Foreskin keratinocyte (primary cell): ENCODE measurements at places on chromosomes 5 and 9. TPM values are rescaled to one million over a fixed set of nuclear protein-coding genes. Genes with fewer than 3 reads are reported as not detected.

DNA sequence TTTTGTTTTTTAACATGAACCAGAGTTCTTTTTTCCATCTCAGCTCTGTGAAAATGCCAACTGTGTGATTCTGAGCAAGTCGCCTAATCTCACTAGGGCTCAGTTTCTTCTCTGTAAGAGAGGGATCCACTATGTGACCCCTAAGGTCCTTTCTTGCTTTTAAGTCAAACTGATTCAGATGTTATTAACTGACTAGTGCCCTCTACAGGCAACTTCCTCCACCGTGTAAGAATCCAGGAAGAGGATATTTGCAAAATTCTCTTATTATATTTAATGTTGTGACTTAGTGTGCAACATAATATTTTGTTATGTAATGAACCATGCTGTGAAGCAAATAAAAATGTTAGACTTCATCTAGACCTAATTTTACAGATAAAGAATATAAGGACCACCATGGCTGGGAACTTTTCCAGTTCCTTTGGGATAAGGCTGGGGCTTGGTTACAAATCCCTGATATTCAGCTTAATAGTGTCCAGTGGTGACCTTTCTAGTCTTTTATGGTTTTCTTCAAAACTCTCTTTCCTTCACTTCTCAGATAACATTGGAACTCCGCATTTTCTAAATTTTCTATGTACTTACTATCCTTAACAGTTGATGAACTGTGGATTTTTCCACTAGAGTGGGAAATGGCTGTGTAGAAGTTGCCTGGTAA lies 244.7 kb downstream of the PIK3R1 start:
- no peak for DNase-seq

- DNase-seq = no peak
Measured at GRCh38 chr9:109868722-109869121, 88.7 kb downstream of the PALM2AKAP2 start.

DNA sequence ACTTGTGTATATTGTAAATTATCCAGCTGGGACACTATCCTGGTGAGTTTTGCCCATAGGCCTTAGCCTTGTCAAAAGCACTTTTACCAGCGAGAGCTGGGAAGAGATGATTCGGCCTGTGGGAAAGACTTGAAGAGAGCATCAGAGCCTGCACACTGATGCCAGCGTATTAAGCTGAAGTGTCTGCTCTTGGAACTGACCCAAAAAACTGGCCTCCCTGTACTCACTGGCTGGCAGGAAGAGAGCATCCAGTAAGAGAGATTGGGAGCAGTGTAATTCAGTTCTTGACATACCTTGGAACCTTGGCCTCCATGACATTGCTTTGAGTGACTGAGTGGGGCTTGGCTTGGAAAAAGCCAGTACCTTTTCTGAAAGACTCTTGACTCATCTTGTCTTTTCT lies 73.7 kb downstream of the ZNF462 start:
- no peak for DNase-seq

DNA sequence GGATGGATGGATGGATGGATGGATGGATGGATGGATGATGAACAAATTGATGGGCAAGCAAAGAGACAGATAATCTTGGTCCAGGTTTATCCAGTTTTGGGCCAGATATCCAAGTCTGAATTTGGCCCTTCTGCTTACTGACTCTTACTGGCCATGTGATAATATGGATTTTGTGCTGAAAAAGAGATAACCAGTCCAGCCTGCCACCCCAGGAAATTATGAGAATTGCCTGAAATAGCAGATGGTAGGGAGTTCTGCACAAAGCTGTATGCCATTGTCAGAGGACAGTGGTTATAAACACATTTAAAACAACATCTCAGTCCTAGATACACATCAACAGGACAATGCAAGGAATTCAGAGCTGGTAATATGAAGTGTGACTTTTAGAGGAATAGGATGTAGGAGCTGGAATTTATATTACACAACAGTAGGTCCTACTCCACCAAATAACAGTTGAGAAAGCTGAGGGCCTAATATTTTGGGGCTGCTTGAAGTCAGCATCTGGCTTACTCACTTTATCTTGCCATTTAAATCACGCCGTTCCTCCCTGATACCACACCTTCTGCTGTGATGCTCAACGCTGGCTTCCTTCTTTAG lies 9.0 kb upstream of the FAT2 start:
- DNase-seq = no peak

DNA sequence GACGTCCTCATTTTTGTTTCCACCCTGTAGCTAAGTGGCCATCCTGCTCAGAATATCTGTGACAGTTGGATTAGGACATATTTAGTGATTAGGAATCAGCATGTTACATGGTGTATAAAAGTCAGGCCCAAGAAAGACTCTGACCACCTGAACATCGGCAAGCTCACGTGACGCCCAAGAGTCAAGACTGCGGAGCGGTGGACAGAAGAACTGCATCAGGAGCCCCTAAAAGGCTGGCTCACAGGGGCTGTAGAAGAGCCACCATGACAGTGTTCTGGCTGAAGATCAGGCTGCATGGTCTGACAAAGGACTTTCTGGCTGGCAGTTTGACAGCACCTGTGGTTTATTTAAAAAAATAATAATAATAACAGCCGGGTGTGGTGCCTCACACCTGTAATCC lies 185.3 kb downstream of the AUH start:
- DNase-seq = no peak

GRCh38 chr9:12817702-12818101 lies 42.9 kb downstream of the LURAP1L start:
- peak; percentile 77 for DNase-seq

- no peak for DNase-seq
Measured at GRCh38 chr9:112574008-112574407, 87.4 kb downstream of the KIAA1958 start.

DNA sequence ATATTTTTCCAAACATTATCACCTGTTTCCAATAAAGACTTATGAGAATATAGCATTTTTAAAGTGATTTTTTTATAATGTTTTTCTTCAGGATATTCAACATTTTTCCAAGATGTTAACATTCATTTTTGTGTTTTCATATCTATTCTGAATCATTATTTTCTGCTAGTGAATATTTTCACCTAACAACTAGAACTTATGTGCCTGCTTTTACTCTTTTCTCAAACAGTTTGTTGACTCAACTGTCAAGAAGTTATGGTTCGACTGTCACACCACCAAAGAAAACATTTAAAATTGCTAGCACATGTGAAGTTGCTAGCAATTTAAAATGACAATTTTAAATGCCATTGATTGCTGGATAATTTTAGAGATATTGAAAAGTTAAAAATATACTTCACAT lies 343.3 kb upstream of the CDH9 start:
- no peak for DNase-seq

DNA sequence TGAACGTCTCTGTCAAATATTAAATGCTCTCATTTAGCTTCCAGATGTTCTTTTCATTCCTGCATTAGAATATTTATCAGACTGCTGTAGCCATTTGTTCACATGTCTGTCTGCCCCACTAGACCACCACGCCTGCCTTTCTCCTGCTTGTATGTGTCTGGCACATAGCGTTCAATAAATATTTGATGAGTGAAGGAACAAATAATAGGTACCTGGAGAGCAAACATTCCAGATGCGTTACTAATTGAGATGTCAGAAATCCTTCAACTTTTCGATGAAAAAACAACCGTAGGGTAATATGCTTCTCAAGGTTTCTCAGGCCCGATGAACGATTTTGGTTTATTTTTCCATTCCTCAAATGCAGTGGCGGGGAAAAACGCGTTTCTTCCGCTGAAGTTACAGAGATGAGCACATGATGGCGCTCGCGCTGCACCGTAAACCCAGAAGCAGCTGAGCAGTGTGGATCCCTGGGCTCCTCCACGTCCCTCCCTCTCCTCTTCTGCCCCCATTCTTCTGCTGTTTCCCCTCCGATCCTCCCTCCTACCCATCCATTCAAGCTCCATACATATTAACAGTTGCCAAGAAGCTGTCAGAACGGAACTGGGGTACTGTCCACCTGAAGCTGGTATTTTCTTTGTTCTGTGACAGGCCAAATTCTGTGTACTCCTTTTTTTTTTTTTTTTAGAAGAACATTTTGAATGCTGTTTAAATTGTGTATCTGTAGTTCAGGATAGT lies 245.4 kb downstream of the MPDZ start:
- no peak for DNase-seq

DNA sequence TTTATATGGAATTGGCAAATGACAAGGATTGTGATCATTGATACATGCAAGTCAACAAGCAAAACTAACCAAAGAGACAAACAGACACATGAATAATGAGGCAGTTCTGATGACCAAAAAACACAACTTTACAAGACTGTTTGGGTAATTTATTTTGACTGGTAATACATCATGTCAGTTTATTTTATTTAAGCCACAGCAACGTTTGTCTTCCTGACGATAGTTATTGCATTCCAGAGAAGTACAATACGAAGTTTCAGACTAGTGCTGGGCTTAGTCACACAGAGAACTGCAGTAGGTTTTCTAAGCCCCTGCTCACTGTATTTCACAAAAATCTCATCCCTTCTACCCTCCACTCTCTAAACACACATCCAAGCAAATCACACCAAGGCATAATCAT lies 514.2 kb downstream of the RAB3C start:
- DNase-seq = no peak

DNA sequence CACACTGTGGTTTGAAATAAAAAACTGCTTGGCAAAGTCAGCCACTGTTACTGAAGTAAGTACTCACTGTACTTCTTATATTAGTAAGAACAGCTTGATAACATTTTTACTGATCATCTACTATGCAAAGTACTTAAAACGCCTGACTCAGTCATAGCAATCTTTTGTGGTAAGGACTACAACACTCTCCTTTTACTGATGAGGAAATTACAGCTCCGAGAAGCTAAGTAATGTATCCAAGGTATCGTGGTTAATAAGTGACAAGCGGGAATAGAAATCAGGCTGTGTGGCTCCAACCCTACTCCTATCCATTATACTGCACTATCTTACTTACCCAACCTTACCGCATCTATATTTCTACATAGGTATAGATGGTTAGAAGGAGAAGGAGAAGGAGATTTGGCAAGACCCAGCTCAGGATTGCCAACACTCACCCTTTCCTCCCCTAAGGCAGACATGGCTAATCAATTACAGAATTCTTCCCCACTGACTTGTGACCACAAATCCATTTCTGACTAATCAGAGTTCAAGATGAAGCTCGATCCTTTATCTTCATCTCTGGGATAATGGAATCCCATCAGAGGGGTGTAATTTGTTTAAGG lies 281.4 kb downstream of the SPOCK1 start:
- peak; percentile 54 for DNase-seq

- DNase-seq = no peak
Measured at GRCh38 chr5:170226661-170227060, 6.1 kb upstream of the C5orf58 start.

DNA sequence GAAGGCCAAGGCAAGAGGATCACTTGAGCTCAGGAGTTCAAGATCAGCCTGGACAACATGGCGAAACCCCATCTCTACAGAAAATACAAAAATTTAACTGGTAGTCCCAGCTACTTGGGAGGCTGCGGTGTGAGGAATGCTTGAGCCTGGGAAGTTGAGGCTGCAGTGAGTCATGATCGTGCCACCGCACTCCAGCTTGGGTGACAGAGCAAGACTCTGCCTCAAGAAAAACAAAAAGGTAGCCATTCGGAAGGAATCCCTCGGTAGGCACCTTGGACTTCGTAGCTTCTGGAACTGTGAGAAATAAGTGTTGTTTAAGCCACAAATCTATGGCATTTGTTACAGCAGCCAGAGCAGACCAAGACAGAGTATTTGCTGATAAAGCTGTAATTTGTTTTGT lies 174.2 kb downstream of the DCP2 start:
- DNase-seq = no peak

DNA sequence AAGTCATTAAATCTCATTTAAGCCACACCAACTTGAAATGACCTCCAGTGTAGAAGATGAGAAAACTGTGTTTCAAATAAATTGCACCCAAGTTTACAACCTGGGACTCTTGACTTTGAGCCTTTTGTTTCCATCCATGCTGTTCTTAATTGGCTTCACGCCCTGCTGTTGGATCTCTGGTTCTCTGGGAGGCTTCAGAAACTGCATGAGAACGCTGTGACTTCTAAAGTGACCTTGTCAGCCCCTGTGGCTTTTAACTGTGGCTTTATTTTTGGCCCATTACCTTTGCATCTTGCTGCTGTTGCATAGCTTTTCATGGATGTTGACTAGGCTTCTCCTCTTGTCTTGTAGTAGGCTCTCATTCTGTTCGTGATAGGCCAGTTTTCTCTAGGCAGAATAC lies 29.3 kb downstream of the TNFAIP8 start:
- DNase-seq = no peak

GRCh38 chr5:98321361-98321760 lies 452.1 kb upstream of the RGMB start:
- no peak for DNase-seq

- DNase-seq = no peak
Measured at GRCh38 chr5:4762316-4762715, 377.8 kb upstream of the ADAMTS16 start.

GRCh38 chr5:127216898-127217675 lies 73.5 kb upstream of the MEGF10 start:
- no peak for DNase-seq

GRCh38 chr5:156920042-156920860 lies 42.8 kb downstream of the TIMD4 start:
- DNase-seq = no peak

DNA sequence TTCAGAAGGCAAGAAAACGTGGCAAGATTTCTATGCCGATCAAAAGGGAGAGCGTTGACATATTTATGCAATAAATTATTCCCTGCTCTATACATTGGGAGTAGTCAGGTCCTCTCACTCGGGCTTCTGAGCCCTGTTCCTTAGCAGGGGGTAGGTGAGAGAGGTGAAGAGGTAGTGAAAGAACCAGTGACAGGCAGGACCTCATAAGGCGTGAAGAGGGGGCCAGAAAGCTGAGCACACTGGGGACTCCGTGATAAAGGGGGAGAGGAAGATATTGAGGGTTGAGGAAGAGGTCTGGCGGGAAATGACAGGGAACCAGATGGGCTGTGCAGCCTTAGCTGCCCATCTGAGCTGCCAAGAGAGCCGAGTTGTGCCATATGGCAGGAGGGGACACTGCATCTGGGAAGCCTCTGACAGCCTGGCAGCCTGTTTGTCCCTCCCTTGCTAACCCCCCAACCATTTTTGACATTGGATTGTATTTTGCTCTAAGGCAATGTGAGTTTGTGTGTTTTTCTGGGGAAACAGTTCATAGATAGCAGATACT lies 782 bp upstream of the CDC20B start:
- DNase-seq = no peak

DNA sequence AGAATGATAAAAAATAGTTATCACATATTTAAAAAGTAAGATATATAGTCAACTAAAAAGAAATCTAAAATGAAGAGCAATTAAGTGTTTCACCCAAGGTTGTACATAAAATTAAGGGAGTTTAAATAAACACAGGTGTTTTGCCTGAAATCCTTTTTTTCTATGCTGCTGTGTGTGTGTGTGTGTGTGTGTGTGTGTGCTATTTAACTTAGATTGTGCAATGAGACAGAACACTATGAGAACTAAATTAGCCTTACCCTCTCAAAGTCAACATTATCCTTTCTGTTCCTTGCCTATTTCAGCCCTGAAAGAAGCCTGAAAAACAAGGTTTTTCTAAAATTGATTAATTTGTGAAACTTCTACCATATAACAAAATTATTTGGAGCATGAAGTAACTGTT lies 516.2 kb downstream of the ELAVL2 start:
- no peak for DNase-seq

Gene POC5
- 9.0 and 11.1 TPM in 2 replicates for total RNA-seq

Gene TNFSF15
- total RNA-seq = 1.4 and 4.3 TPM in 2 replicates

Gene GADD45G
- not detected in 2 replicates for total RNA-seq

Gene TMEM215
- total RNA-seq = not detected in 2 replicates

Gene LRRC26
- not detected in 2 replicates for total RNA-seq

Gene NR4A3
- total RNA-seq = 0.04 and 0.07 TPM in 2 replicates

Gene TRIM41
- 17.5 and 17.9 TPM in 2 replicates for total RNA-seq

Gene ZNF454
- 0.82 and 1.4 TPM in 2 replicates for total RNA-seq

Gene EIF4E1B
- not detected in 2 replicates for total RNA-seq

Gene DMRT3
- not detected in 2 replicates for total RNA-seq

Gene NXNL2
- not detected in 2 replicates for total RNA-seq

Gene TRIM36
- total RNA-seq = 1.8 and 2.4 TPM in 2 replicates

Gene GOLM1
- total RNA-seq = 20.3 and 25.6 TPM in 2 replicates
